ENCODE measurements at places on chromosomes 12 and 14.

GRCh38 chr14:90093942-90094595, 32.3 kb downstream of the KCNK13 start:
- DNase-seq = no peak

DNA sequence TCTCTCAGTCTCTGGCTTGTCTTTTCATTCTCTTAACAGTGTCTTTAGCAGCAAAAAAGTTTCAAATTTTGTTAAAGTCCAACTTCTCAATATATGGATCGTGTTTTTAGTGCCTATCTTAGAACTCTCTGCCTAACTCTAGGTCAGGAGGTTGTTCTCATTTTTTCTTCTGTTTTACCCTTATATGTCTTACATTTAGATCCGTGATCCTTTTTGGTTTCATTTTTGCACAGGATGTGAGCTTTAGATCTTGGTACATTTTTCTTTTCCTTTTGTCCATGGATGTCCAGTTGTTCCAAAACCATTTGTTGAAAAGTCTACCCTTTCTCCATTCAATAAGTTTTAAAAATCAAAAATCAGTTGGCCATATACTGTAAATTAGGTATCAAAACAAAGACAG, 6.8 kb downstream of the VRK1 start:
- no peak for DNase-seq

DNA sequence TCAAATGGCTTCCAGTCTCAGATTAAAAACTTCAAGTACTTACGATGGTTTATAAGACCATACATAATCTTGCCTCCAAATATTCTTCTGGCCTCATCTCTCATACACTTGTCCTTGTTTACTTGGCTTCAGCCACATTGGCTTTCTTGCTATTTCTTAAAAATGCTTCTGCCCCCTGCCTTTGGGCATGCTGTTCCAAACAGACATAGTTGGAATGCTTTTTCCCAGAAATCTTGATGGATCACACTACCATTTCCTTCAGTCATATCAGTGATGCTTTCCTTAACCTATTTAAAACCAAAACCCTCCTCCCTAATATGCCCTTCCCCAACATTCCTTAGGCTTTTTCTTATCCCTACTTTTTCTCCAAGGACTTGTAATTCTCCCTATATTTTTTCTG, 74.4 kb upstream of the PAWR start:
- DNase-seq = no peak

DNA sequence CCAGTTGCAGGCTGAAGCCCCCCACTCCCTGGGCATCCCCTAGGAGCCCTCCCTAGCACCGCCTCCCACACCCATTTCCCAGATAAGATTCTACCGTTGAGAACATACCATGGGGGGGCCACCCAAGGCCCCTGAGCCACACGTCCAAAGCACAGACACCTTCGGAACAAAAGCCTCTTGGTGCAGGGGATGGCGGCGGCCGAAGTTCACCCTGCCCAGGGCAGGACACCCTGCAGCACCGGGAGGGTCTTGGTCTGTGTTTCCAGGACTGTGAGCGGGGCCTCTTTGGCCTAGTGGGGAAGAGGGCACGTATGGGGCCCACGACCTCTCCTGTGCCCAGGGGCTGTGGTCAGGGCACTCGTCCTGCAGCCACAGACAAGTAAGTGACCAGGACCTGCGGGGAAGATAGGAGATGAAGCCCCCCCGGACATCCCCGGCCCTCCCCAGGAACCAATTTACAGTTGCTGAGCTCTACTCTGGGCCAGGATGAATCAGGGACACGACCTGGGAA, 154.3 kb upstream of the C14orf180 start:
- DNase-seq = no peak

- peak; percentile 70 for DNase-seq
These were observed 158.3 kb downstream of the SEC23A start for GRCh38 chr14:38944691-38945090.

DNA sequence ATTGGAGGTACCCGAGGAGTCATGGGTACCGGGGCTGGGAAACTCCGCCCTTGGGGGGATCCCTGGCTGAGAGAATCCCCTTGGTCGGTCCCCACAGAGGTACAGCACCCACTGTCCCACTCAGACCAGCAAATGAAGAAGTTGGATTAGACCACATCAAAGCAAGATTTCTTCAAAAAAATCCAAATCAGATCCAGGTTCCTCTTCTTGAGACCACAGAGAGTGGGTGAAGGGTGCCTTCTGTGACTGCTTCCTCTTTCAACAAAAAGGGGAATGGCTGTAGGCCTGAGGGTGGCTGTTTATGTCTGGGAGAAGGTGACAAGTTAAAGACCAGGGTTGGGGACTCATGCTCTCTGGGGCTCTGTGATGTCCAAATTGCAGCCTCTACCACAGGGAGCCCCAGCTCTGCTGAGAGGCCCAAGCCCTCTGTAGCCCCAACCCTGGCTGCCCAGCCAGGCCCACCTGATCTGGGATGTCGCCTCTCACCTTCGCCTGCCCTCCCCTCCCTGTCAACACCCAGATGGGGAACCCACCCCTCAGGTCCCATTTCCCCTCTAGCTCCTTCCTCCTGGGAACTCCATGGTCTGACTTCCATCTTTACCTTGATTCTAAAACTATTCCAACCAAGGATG, 50.9 kb downstream of the ZFP36L1 start:
- DNase-seq = no peak

- DNase-seq = no peak
These were observed 254.0 kb upstream of the KRR1 start for GRCh38 chr12:75765170-75766059.

Measured in brain (organoid and tissue), 16 donors.